ENCODE measurements at places on chromosomes 4 and X. TPM values are rescaled to one million over a fixed set of nuclear protein-coding genes. Genes with fewer than 3 reads are reported as not detected.
A peak's percentile ranks its signal among the peaks of the same experiment; 100 is the strongest.

Gene TLL1
- 0.16 TPM for total RNA-seq

Gene GRPR
- total RNA-seq = 1.8 TPM

Gene CXCL3
- total RNA-seq = 1.8 TPM

DNA sequence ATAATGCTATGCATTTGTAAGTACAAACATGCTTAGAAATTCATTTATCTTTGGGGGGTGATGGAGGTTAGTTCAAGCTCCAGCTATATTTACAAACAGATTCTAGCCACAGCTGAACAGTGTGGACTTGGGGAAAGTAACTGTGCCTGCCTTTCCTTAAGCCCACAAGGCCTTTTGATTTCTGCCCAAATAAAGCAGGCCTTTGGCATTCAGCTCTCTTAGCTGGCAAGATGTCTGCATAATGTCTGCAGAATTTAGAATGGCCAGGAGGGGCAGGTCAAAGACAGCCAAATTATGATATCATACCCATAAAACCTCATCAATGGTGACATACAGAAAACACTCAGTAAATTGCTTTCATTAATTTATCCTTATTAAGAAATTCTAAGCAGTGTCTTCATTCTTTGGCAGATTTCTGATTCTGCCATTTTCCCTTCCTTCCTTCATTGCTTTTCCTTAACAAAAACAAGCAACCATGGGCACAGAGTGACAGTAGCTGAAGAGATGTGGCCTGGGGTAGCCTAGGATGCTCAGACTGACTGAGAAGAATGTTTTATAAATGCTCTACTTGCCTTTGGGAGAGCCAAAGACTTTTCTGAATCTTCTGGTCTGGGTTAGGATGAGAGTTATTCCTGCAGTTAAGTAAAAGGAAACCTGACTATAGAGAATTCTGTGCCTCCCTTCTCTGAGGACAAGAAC lies 538.7 kb upstream of the NR3C2 start:
- no peak overlapping the region for H3K4me3 ChIP-seq
- H3K4me1 ChIP-seq = no peaks in the 10 kb centered on the region
- H3K36me3 ChIP-seq = no peaks in the 10 kb centered on the region
- H3K27me3 ChIP-seq = no peaks in the 10 kb centered on the region
- DNase-seq = no peak
- no peak overlapping the region for H3K27ac ChIP-seq

- H3K36me3 ChIP-seq = peaks cover 2% of the 10 kb centered on the region
- no peak overlapping the region for H3K27ac ChIP-seq
- H3K27me3 ChIP-seq = peaks cover 8% of the 10 kb centered on the region
- DNase-seq = no peak
- no peak overlapping the region for H3K4me3 ChIP-seq
These were observed 2.1 kb upstream of the AVPR2 start for GRCh38 chrX:153902385-153902784.

DNA sequence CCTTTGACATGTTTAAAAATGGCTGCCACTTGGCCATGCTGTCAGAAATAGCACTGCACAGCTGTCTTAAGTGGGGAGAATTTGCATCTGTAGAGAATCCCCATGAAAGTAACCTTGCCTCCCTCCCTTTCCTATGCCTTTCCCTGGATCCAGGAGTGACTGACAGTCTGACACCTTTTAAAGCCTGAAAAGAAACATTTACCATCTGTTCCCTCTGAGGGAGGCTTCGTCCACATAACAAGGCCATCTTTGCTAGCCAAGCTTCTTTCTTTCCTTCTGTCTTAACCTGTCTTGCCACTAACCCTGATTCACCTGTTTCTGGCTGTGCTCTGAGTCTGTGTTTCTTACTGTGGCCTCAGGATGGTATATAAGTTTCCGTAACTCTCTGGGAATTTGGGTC lies 21.3 kb upstream of the AADAT start:
- no peak for DNase-seq
- H3K27ac ChIP-seq = no peak overlapping the region
- H3K36me3 ChIP-seq = no peaks in the 10 kb centered on the region
- H3K4me1 ChIP-seq = peaks cover 18% of the 10 kb centered on the region
- H3K4me3 ChIP-seq = no peak overlapping the region
- peaks cover 3% of the 10 kb centered on the region for H3K27me3 ChIP-seq

DNA sequence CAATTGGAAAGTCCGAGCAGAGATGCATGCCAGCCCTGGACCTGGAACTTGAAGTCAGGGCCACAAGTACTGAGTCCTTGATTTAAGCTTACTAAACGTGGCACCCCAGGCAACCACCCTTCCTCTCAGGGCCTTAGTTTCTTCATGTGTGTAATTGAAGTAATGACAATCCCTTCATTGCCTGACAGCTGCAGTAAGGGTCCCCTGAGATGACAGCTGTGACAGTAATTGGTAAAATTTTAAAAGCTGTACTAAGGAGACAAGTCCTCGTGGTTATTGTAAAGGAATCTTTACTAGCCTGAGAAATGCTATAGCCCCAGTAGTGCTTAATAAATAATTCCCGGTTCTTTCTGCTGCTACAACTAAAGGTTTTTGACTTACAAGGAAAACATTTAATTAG lies 175.1 kb upstream of the RADX start:
- H3K4me3 ChIP-seq = no peak overlapping the region
- no peak overlapping the region for H3K27ac ChIP-seq
- no peaks in the 10 kb centered on the region for H3K36me3 ChIP-seq

DNA sequence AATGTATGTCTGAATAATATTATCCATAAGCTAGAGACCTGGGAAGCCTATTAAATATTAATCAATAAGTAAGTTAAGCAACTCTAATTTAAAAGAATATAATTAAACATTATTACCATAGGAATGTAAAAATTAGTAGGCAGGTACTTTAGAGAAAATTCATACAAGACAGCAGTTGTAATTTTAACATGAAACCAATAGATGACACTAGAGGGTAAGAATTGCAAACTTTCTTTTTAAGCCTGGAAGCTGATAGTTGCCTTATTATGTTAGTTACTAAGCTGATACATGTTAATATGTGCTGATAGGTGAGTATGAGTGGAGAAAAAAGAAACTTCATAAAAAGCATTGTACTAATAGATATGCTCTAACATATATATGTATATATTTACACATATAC lies 1157.4 kb downstream of the FAM133A start:
- no peak overlapping the region for H3K4me3 ChIP-seq
- H3K27ac ChIP-seq = no peak overlapping the region
- no peaks in the 10 kb centered on the region for H3K36me3 ChIP-seq

GRCh38 chrX:121169099-121170035 lies 122.0 kb downstream of the GLUD2 start:
- H3K27me3 ChIP-seq = no peaks in the 10 kb centered on the region
- no peak overlapping the region for H3K27ac ChIP-seq
- H3K4me3 ChIP-seq = no peak overlapping the region

DNA sequence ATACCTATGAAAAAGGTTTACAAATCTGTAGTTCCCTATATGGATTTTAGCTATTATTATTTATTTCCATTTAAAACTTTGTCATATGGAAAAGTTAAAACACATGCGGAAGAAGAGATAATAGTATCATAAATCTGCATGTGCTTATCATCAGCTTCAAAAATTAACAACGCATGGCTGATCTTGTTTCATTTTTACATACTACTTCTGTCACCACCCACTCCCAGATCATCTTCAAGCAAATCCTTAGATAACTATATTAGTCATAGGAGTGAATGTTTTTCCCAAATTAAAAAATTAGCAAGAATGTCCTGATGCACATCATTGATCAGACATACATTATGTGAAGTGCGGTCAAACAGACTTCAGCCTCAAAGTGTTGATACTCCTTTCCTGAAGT lies 24.6 kb upstream of the MOB1B start:
- H3K27ac ChIP-seq = no peak overlapping the region
- no peaks in the 10 kb centered on the region for H3K36me3 ChIP-seq
- DNase-seq = no peak
- H3K27me3 ChIP-seq = no peaks in the 10 kb centered on the region

- no peak overlapping the region for H3K27ac ChIP-seq
- H3K4me1 ChIP-seq = peaks cover 9% of the 10 kb centered on the region
- peak; percentile 27 for DNase-seq
These were observed 61.4 kb upstream of the TRIM2 start for GRCh38 chr4:153142700-153143438.

GRCh38 chrX:46180258-46180687 lies 364.9 kb downstream of the ZNF674 start:
- H3K27me3 ChIP-seq = no peaks in the 10 kb centered on the region
- H3K4me3 ChIP-seq = no peak overlapping the region
- no peaks in the 10 kb centered on the region for H3K4me1 ChIP-seq
- H3K27ac ChIP-seq = no peak overlapping the region
- H3K36me3 ChIP-seq = no peaks in the 10 kb centered on the region

DNA sequence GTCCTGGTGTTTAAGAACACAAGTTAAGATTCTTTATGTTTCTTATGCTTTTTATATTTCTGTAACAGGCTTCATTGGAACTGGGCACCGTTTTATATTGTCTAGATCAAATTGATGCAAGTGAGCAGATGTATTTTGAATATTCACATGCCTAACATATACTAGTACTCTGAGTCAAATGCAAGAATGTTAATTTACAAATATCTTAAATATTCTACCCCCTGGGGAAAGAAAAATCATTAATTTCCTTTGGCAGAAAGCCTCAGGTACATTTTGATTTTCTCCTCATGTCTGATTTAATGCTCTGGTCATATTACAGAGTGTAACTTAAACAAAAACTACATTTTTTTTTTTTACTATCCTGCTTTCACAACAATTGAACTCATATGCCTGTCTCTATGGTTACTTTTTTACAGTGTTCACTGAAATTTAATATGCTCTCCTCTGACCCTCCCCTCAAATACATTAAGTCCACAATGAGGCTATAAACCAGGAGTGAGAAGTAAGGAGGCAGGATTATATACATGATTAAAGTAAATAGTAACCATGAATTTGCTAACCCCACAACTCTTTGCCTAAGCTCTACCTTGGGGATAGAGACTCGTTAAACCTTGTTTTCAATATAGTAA lies 2.4 kb upstream of the NSUN7 start:
- peaks cover 5% of the 10 kb centered on the region for H3K36me3 ChIP-seq
- no peaks in the 10 kb centered on the region for H3K27me3 ChIP-seq

DNA sequence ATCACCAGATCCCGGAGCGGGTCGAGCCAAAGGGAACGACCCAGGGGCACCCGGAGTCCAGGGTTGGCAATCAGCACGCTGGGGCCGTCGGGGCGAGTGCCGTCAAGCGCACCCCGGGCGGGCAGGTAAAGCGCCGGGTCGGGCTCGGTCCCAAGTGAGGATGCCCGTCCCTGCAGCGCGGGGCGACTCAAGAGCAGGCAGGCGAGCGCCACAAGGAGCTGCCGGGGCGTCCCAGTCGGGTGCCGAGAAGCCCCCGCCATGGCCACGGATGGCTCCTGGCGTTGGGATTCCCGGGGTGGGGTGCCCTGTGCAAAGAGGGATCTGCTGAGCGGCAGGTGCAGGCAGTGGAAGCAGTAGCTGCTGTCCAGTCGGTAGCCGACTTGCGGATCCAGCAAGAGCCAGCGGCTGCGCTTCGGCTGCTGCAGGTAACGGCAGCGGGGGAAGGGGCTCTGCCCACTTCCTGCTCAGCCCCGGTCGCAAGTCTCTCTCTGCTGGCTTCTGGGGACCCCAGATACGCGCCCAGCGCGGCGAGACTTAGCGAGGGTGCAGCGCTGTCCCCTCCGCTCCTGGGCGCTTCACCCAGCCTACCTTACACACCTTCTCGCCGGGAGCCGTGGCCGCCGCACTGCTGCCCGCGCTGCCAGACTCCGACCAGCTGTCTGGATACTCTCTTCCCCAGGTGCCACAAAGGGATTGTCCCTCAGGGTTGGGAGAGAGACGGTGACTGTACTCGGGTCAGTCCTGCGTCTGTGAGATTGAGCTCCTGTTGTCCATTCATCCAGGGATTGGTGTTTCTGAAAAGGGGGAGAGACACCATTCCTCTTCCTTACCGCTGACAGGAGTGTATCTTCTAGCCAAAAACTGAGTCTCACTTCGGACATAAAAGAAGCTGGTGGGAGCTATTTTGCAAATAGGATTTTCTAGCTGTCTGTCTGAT lies at the start of gene FREM3:
TSS of gene FREM3 (minus strand) at position 260 of the 937 bp plus-strand sequence. CDS start at position 260, 0 bp downstream.
- H3K36me3 ChIP-seq = no peaks in the 10 kb centered on the region
- H3K4me1 ChIP-seq = peaks cover 4% of the 10 kb centered on the region
- peaks cover 71% of the 10 kb centered on the region for H3K27me3 ChIP-seq

DNA sequence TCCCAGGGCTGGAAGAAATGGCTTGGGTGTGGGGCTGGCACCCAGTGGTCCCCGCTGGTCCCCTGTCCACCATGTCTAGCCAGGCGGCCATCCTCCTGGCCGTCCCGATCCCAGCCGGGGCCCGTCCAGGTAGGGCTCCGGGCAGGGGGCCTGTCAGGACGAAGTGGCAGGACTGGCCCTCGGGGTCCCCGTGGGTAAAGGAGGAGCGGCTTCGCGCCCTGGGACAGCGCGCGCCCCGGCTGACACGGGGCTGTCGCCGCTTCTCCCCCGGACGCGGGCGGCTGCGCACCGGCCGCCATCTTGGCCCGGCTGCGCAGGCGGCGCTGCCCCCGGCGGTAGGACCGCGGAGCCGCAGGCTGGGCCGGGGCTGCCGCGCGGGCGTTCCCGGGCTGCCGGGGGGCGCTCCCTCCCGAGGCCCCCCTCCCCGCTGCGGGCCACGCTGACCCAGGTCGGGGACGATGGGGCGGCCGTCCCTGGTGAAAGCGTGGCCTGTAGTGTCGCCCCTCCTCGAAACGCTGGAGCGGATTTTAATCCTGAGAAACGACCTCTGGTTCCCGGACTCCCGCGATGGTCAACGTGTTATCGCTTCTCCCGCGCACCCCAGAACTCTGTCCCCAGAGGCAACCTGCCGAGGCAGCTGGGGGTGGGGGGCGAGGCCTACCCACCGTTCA lies 60.4 kb upstream of the BCOR start:
- peaks cover 8% of the 10 kb centered on the region for H3K4me1 ChIP-seq
- H3K4me3 ChIP-seq = peak overlapping the region; percentile 69
- no peak for DNase-seq
- peaks cover 18% of the 10 kb centered on the region for H3K27me3 ChIP-seq
- peaks cover 3% of the 10 kb centered on the region for H3K36me3 ChIP-seq
- no peak overlapping the region for H3K27ac ChIP-seq

DNA sequence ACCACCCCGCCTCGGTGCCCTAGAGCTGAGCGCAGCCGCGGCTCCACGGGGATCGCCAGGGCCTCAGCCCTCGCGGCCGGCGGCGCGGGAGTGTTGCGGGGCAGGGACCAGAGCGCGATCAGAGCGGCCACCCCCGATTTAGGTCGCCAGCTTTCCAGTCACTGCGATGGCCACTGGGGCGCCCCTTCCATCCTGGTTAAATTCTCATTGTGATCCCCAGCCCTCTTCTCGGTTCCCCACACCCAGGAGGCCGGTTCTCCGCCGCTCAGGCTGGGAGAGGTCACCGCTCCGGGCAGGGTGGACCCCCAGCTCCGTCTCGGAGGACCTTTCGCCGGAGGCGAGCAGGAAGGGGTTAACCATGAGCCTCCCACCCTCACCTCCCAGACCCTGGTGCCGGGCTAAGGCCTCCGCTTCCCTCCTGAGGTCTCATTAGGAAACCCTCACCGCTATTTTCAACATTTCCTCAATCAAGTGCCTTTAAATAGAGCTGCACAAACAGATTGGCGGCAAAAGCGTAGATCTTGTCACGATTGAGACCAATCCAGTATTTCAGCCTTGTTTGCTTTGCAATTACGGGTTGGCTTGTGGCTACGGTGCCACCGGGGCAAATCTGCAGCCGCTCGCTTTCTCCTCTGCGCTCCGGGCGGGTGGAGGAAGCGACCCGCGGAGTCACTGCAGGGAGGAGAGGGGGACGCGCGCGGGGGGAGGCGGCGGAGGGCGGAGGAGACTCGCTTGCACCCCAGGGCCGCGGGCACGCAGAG lies 8.3 kb upstream of the HAND2 start:
- H3K4me3 ChIP-seq = peak overlapping the region; percentile 41
- peaks cover 94% of the 10 kb centered on the region for H3K27me3 ChIP-seq
- DNase-seq = no peak
- H3K36me3 ChIP-seq = no peaks in the 10 kb centered on the region
- peaks cover 4% of the 10 kb centered on the region for H3K4me1 ChIP-seq
